AG09309 (cell line): ENCODE measurements at places on chromosomes 6 and 20.

DNA sequence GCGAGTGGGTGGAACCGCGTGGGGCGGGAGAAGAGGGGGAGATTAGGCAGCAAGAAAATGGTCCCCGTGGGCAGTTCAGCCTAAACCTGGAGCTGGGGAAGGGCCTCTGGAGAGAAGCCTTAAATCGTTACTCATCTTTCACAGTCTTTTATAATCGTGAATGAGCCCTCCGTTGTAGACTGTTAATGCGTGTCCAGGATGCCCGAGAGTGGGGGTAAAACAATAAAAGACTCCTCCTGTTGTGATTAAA is 11.0 kb upstream of the ELOVL5 start:
- no peak for DNase-seq

GRCh38 chr6:143872201-143872600 is 7.9 kb downstream of the ZC2HC1B start:
- no peak for DNase-seq

DNA sequence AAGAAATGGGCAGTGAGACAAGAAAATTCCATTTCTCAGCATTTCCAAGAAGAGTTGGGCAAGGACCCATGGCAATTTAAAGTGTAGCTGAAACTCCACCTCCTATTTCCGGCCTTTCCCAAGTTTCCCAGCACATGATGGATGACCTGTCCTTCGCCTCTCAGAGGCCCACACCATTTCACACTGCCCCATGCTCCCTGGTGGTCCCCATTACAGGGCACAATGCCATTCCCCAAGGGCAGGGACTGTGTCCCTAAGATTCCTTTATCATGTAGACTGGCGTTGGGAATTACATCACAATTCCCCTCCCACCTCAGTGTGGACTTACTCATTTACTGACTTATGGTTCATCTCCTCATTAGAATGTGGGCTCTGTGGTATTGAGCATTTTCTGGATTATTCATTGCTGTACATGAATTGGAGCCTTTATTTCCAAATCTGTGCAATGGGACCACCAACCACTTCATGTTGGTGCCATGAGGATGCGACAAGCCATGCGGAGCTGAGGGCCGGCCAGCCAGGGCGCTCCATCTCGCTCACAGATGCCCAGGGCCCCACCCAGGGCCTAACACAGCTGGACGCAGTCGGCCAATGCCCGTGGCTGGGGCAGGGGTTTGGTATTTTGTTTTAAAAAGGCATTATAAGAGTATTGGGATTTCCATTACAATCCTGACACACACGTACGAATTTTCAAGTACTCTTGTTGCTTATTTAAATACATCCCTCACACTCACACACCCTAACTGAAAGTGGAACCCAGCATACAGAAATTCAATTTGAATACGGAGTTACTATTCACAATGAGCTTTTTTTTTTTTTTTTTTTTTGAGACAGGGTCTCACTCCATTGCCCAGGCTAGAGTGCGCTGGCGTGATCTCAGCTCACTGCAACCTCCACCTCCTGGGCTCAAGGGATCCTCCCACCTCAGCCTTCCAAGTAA is 5.4 kb downstream of the ACSS1 start:
- DNase-seq: no peak

- DNase-seq: no peak
Observed at GRCh38 chr6:161613711-161614110, 339.9 kb upstream of the AGPAT4 start.

GRCh38 chr6:47587493-47587892 is 109.9 kb downstream of the CD2AP start:
- no peak for DNase-seq

GRCh38 chr6:104656235-104656634 is 203.5 kb downstream of the HACE1 start:
- no peak for DNase-seq
